Mesothelial cell of epicardium (in vitro differentiated cells): ENCODE measurements at places on chromosomes 2 and 18.

- DNase-seq = no peak
Observed at GRCh38 chr2:112118148-112118547, 20.0 kb upstream of the FBLN7 start.

- DNase-seq = no peak
Observed at GRCh38 chr2:145090841-145091761, 571.2 kb upstream of the ZEB2 start.

- no peak for DNase-seq
Observed at GRCh38 chr2:16037808-16038457, 97.6 kb downstream of the MYCN start.

DNA sequence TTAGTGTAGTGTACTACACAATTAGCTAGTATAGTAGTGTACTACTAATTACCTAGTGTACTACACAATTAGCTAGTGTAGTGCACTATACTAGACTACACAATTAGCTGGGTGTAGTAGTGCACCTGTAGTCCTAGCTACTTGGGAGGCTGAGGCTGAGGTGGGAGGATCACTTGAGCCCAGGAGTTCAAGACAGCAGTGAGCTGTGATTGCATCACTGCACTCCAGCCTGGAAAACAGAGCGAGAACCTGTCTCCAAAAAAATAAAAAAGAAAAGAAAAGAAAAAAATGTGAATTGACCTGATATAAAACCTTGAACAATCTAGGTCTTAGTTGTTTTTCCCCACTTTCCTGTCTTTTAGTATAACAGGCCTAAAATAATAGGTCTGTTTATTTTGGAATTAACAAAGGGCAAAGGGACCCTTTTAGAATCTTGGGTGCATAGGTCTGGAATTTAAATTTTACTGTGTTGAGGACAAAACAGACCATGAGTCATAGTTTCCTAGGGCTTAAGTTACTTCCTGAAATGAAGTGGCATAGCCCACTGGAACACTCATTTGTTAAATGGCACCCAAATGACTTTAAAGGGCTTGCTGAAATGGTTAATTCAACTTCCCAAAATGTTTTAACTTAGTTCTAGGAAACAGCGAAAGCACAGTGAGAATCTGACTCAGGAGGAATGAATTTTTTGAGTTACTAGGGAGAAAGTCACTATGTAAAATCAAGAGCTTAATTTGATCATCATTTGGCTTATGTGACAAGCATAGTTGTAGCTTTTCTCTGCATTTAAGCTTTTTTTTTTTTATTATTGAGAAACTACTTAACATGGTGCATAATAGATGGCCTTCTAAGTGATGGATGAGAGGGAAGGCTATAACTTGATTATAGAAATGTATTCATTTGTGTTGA lies 50.7 kb upstream of the ARL5A start:
- DNase-seq = no peak

GRCh38 chr18:45687621-45688020 lies 36.4 kb upstream of the SLC14A1 start:
- no peak for DNase-seq

DNA sequence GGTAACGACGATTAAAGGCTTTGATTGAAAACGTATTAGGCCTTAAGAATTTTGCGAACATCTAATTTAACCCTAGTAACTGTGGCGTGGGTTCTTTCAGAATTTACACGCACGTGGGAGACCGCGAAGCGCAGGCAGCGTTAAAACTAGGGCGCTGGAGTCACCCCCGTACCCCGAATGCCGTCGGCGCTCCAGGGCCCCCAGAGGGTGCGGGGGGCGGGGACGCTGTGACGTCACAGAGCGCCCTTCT lies 673 bp upstream of the SMCHD1 start:
- no peak for DNase-seq

GRCh38 chr2:166042356-166042755 lies 85.5 kb downstream of the SCN1A start:
- DNase-seq = no peak

- DNase-seq = no peak
Observed at GRCh38 chr2:30311711-30312110, 80.4 kb downstream of the LBH start.

DNA sequence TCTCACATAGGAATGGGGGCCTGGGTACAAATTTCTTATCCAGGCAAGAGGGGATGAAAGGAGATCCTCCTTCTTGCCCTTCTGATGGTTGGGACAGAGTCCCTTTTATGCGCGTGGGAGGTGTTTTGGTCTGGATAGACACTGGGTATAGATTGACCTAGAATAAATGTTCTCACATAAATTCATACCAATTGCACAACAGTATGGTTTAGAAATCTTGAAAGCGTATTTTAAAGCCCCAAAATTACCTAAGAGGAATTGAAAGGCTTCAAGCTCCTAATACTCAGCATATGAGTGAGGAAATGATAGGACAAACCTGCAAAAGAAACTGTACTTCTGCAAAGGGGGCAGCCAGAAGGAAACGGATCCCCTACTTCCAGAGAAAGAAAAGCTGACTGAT lies 2.6 kb upstream of the BCL2 start:
- no peak for DNase-seq

DNA sequence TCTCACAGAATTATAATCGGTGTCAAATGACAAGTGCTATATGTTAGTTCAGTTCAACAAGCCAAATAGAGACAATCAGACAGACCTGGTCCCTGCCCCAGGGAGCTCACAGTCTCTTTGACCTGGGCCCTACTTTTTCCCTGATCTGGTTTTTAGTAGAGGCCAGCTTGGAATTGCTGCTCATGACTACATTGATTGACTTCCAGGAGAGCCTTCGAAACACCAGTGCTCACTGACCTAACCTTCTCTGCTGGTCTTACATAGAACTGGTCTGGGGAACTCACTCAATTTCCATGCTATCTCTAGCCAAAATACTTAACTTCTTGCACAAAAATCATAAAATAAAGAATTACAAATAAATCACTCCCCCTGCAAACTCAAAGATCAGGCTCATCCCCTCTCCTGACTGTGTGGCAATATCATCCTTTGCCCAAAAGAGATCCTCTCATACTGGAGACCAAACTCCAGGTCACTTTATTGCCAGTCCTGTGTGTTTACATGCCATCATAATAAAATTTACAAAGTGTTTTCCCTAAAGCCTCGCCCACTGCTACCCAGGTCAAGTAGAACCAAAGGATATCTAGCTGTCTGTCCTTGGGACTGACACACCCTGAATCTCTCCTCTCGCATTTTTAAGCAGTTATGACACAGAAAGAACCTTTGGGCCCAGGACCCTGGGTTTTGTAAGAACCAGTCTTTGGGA lies 53.2 kb downstream of the PROC start:
- no peak for DNase-seq

DNA sequence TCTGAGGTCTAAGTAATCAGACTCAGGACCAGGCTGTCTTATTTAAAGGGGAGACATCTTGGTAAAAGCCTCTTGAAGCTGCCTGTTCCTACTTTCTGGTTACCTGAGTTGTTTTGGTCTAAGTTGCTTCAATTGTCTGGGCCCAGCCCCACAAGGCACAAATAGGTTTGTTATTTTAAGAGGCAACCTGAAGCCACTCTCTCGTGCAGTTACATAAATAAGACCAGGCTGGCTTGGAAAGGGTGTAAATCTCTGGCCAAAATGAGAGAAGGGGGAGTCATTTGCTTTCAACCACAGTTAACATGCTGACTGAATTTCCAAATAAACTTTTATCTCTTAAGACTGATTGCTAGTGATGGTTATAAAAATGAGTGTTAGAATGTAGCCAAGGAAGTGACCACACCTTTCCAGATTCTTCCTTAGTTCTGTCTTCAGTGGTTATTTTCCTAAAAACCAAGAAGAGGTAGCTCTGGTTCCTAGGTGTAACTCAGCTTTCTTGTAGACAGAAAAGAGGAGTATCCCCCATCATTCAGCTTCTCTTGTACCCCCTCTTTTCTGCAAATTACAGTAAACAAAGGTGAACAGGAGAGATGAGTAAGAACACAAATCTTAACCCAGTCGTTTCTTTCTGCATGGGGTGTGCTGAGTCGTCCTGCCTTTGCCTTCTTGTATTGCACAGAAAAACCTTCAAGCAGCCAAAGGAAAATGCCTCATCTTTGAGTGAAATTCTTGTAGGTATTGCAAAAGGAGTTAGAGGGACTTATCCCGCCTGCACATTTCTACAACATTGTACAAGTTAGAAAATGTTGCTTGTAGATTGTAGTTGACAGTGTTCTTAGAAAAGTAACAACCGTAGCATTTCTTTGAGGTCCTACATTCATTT lies 161.5 kb upstream of the NT5C1B start:
- DNase-seq = no peak

DNA sequence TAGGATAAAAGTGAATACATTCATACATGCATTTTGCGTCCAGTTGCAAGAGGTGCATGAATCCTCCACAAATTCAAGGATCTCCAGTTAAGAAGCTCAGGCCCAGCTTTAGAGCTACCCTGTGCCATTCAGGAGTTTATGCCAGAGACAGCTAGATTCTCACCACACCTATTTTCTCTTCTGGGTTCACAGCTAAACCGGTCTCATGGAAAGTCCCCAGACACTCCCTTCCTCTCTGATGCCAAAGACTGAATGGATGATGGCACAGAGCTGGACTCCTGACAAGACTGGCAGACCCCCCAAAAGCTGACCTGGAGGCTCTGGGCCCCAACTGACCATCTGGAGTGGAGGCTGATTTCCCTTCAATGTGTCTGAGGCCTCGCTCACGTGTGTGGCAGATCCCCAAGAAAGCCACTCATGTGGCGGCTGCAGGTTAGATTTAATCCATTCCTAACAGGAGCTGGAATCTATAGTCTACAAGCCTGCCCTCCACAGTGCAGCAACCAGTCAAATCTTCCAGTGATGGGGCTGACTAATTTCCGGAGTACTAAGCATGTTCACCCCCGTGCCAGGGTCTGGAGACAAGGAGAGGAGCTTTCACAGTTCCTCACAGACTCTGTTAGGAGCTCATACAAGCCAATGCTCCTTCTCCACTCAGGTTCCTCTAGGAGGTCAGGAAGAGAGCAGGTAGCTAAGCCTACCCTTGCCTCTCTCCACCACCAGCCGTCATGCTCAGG lies 257.1 kb downstream of the BCL11A start:
- DNase-seq = no peak

- no peak for DNase-seq
Observed at GRCh38 chr18:11020161-11020853, 129.1 kb downstream of the PIEZO2 start.

DNA sequence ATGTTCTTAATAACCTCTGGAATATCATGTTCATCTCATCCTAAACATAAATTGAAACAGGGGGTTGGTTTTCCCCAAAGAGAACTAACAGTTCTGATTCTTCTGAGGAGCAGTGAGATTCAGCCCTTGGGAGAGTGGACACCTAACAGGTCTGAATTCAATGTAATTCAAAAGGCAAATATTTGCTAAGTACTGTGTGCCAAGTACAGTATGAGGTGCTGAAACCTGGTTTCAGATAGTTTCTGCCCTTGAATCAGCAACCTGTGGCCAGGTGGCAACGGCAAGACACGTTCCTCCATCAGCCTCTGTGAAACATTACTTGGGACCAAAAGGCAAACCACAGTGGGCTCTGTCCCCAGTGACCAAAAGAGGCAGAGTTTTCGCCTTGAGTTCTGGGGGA lies 1.3 kb downstream of the LRRC30 start:
- no peak for DNase-seq

- DNase-seq = no peak
Observed at GRCh38 chr2:158484892-158485556, 28.3 kb downstream of the PKP4 start.
